ENCODE measurements at places on chromosomes 1 and 21. TPM values are rescaled to one million over a fixed set of nuclear protein-coding genes. Genes with fewer than 3 reads are reported as not detected.

KRTAP19-1 gene
- not detected for total RNA-seq

- DNase-seq, result no peak
Measured at GRCh38 chr1:33295023-33295422, 25.9 kb downstream of the A3GALT2 start.

- DNase-seq, result no peak
Measured at GRCh38 chr1:237492359-237492758, 398.4 kb downstream of the ZP4 start.

B4GALT3 gene
- 29.6 TPM for total RNA-seq

GRCh38 chr1:116943438-116943837 is 33.7 kb downstream of the PTGFRN start:
- DNase-seq, result no peak

AIRE gene
- not detected for total RNA-seq

- DNase-seq, result no peak
Measured at GRCh38 chr21:41817228-41817627, 50.4 kb upstream of the RIPK4 start.

- DNase-seq, result no peak
Measured at GRCh38 chr21:29639366-29640079, 300.3 kb downstream of the GRIK1 start.

TMEM59 gene
- 475 TPM for total RNA-seq

KCNE1 gene
- 21.7 TPM for total RNA-seq
